ENCODE measurements at places on chromosomes 5 and 9.

DNA sequence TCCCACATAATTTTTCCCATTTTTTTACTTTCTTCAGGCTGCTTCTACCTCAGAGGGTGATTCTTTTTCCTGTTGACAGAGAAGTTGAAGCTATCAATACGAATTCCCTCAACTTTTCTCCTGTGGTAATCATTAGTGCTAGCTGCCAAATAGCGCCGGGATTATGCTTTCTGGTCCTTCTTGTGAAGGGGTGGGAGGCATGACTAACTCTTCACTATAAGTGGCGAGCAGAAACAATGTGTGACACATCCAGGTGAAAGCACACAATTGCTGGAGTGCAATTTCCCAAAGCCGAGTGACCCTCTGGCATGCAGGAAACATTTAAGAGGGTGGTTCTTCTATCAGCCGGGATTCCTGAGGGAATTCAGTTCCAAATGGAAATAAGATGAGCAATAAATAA is 56.0 kb downstream of the TRPC7 start:
- DNase-seq = no peak

GRCh38 chr9:69759021-69759420 is 790 bp downstream of the PTAR1 start:
- DNase-seq = no peak

- no peak for DNase-seq
These were observed 2.3 kb downstream of the WHRN start for GRCh38 chr9:114503009-114503408.

DNA sequence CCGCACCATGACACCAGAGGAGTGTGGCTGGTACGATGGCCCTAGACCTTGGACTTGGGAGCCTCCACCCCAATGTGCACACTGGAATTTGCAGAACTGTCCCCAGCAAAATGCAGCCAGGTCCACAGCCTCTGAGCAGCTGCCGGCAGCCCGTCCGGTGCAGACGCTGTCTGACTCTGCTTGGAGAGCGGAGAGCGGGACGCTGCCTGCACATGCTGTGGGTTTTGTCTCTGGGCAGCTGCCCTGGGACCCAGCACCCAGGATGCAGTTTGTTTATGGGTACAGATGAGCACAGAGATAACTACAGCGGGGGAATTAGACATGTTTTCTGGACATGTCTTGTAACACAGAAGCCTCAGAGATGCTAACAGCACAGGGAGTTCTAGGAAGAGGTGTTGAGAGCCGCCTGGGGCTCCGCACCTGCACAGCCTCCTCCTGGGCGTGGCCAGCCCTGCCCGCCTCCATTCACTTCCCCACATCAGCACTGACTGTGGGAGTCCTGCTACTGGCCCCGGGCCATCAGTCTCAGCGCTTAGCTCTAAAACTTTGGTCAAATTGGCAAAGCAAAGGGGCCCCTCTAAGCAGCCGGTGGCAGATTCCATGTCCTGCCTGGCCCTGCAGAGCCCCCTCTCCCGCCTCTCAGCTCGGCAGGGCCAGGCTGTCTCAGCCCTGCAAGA is 159.6 kb downstream of the IRX2 start:
- DNase-seq = no peak

DNA sequence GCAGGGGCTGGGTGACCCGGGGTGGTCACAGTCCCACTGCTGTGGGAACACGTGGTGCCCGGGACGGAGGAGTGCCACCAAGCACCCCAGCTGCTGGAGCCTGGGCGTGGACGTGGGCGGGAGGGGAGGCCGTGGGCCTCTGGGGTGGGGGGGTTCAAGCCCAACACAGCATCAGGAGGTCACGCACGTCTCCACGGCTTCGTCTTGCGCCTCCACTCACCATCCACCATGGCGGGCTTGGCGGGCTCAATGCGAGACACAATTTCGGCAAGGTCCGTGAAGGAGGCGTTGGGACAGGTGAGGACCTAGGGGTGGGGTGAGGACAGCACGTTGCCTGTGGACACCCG is 2.2 kb upstream of the NSMF start:
- no peak for DNase-seq

- DNase-seq = no peak
These were observed 11.5 kb downstream of the STKLD1 start for GRCh38 chr9:133387680-133388079.

GRCh38 chr9:135574331-135574730 is 12.8 kb downstream of the PAEP start:
- no peak for DNase-seq

- no peak for DNase-seq
These were observed 42.1 kb downstream of the KCNMB1 start for GRCh38 chr5:170347022-170347567.

- no peak for DNase-seq
These were observed 39.2 kb downstream of the USP20 start for GRCh38 chr9:129874261-129875101.
